HuH-7.5 (cell line): ENCODE measurements at places on chromosomes 1 and 21.

- DNase-seq: no peak
Observed at GRCh38 chr1:56225964-56226815, 353.2 kb downstream of the PLPP3 start.

DNA sequence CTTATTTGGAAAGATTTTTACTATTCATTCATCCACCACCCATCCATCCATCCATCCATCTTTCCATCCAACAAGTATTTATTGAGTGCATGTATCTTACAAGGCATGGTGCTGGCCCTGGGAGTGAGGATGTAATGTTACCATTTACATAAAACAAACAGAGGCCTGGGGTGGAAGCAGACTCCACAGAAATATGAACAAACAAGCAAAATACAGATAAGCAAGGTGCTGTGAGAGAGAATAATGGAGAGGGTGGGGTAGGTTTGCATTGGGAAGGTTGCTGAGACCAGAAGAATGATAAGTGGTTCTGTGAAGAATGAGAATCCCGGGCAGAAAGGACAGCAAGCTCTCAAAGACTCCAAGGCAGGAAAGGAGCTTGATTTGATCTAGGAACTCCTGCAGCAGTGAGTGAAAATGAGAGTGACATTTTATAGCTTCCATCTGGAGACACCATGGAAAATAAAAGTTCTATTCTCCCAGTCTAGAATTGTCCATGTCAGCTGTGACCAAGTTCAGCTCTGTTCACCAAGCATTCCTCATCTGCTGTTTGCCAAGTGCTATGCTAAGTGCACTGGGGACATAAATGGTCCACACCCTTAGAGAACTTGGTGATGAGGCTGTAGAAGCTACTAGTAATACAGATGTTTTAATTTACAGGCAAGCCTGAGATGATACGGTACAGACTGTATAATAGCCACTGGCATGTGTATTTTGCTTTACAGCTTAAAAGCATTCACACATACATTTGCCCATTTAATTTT is 75.3 kb downstream of the PEX14 start:
- no peak for DNase-seq

GRCh38 chr1:203480525-203481084 is 5.0 kb downstream of the PRELP start:
- DNase-seq: peak; percentile 71

DNA sequence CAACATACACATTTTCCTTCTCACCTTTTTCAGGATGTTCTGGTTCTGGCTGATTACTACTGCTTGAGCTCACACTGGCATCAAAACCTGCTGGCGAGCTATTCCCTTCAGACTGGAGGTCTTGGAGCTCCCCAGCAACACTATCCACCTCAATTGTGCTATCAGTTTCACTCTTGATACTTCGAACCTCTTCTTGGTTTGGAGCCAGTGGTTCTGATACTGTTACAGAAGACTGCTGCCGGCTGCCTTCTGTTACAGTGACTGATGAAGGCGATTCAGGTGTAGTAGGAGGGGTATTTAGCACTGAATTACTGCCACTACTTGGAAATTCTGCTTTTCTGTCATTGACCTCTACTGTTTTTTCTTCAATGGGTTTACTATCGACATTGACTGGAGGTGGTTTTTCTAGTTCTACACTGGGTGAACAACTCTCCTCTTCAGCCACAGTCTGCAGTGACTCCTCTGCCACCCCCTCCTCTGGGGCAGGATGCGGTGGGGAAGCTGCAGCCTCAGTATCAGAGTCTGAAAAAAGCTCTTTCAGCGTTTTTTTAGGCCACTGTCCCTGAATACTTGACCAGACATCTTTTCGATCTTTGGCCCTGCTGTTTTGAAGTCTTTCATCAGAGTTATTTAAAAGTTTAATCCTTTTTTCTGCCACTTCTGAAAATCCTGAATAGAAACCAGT is 20.7 kb upstream of the RBM34 start:
- no peak for DNase-seq

DNA sequence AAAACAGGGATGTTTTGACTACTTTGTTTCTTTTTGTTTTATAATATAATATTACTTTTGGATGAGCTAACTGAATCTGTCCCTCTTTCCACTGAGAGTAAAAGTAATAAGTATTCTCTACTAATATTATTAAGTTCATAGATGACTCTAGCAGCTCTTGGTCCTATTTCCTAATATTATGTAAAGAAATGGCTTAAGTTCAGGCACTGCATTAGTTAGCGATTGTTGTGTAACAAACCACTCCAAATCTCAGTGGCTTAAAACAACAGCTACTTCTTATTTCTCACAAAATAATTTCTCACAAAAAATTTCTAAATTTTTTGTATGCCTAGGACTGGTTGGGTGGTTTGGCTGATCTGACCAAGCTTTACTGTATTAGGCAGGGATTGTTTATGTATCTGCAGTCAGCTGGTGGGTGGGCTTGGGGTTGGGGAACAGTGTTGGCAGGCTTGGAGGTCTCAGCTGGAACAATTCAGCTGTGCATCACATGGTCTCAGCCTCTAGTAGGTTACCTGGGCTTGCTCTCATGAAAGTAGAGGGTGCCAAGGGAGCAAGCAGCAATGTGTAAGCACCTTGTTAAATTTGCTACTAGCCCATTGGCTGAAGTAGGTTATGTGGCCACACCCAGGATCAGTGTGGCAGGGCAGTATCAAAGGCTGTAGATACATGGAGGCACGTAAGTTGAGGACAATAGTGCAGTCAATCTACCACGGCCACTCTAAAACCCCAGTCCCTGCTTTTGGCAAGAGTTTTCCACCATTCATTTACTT is 8.8 kb upstream of the CCT8 start:
- DNase-seq: no peak

DNA sequence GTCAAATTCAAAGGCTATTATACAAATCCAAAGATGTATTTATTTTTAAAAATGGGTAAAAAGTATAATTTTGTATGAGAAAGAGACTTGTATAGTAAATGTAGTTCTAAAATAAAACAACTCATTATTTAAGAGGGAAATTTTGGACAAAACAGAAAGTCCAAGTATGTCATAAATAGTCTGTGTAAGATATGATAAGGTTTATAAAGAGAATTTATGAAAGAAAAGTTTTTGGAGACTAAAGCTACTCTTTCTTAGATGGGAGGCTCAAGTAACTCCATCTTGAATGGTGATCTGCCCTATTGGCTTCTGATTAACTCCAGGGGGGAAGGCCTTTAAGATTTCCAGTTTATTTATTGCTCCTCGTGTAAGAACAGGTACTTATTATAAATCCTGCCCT is 14.7 kb upstream of the OR2T27 start:
- DNase-seq: no peak

DNA sequence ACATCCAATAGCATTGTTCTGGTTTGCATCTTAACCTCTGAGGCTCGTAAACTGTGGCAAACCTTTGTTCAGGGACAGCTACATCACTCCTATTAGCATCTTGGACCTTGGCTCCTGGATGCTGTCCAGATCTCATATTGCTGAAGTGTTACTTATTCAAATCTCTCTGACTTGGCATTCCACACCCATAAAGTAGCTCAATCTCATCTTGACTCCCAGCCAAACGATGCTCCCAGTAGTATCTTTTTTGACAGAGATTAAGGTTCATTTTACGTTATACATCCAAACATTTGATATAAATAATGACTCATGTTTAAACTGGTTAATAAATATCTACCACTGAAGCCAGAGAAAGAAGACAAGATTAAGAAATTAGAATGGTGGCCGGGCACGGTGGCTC is 4.4 kb upstream of the FLVCR1 start:
- no peak for DNase-seq

- no peak for DNase-seq
Observed at GRCh38 chr1:199821029-199821779, 206.3 kb upstream of the NR5A2 start.

GRCh38 chr21:33205476-33205875 is 24.3 kb upstream of the IFNAR2 start:
- no peak for DNase-seq

GRCh38 chr1:51863384-51863783 is 15.1 kb downstream of the NRDC start:
- no peak for DNase-seq

- no peak for DNase-seq
Observed at GRCh38 chr21:36104317-36105300, 30.3 kb upstream of the CBR3 start.

- no peak for DNase-seq
Observed at GRCh38 chr1:21258331-21259134, 31.7 kb downstream of the ECE1 start.

GRCh38 chr1:43802356-43802980 is 95.1 kb downstream of the ST3GAL3 start:
- DNase-seq: no peak

DNA sequence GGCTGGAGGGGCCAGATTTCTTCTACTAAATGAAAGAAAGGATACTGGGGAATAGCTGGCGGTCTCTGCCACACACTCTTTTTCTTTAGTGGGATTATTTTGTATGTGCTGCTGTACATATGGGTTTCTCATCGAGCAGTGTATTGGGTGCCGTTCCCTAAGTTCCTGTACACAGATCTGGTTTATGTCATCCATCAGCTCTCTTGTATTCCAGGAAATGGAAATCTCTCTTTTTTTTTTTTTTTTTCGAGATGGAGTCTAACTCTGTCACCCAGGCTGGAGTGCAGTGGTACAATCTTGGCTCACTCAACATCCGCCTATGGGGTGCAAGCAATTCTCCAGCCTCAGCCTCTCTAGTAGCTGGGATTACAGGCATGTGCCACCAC is 27.0 kb upstream of the NID1 start:
- DNase-seq: no peak

- no peak for DNase-seq
Observed at GRCh38 chr1:12173631-12174121, 6.9 kb downstream of the TNFRSF1B start.

DNA sequence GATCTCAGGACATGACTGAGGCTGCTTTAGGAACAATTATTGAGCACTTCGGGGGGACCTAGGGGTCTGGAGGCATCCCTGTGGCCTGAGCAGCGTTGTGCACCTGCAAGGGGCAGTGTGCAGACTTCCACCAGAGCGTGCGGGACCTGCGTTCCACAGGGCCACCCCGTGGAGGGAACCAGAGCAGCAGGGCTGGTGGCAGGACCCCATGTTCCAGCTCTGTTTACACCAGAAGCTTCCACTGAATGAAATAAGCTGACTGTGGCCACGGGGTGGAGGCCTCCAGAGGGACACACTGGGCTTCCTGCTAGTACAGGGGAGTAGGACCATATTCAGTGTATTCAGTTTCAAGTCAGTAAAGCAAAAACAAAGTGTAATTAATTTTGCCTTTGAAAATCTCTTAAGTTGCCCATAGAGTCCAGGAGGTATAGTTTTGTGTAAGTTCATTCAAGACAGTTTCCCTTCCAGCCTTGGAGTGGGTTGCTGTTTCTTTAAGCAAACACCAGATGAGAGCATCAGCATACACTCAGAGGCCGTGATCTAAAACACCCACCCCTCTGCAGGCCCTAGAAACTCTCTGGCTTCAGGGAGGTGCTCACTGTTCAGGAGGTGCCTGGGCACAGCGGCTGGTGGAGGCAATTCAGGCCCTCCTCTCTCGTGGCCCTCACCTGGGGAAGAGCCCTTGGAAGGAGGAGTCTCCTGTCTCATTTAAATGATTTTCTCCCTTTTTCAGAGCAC is 16.6 kb downstream of the SLC1A7 start:
- no peak for DNase-seq
